CD4-positive, alpha-beta memory T cell (primary cell): ENCODE measurements at places on chromosomes 16 and 17. TPM values are rescaled to one million over a fixed set of nuclear protein-coding genes. Genes with fewer than 3 reads are reported as not detected.

GRCh38 chr17:81173762-81174155, 7.7 kb upstream of the AATK start:
- H3K36me3 ChIP-seq, result no peaks in the 10 kb centered on the region
- H3K27ac ChIP-seq, result no peak overlapping the region
- H3K4me3 ChIP-seq, result no peak overlapping the region
- no peaks in the 10 kb centered on the region for H3K27me3 ChIP-seq
- no peak for DNase-seq
- H3K4me1 ChIP-seq, result no peaks in the 10 kb centered on the region

DNA sequence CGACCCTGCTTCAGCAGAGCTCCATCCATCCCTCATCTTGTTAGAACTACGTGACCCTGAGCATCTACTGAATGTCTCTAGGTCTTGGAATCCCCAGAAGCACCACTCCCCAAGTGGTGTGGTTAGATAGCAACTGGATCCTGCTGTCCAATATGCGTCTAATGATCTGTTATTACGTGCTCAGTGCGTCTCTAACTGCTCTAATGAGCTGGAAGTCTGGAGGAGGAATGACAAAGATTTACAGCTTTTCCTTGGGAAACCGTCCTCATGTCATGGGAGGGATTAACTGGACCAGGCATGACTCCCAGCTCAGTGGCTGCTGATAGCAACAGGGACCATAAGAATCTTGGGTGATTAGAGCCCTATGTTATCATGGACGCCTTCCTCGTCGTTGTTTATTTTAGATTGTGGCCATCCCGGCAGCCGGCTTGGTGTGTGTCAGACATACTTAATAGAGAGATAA, 150.9 kb downstream of the HS3ST3B1 start:
- no peaks in the 10 kb centered on the region for H3K36me3 ChIP-seq
- no peak for DNase-seq
- no peaks in the 10 kb centered on the region for H3K27me3 ChIP-seq
- no peaks in the 10 kb centered on the region for H3K4me1 ChIP-seq
- H3K27ac ChIP-seq, result no peak overlapping the region

DNA sequence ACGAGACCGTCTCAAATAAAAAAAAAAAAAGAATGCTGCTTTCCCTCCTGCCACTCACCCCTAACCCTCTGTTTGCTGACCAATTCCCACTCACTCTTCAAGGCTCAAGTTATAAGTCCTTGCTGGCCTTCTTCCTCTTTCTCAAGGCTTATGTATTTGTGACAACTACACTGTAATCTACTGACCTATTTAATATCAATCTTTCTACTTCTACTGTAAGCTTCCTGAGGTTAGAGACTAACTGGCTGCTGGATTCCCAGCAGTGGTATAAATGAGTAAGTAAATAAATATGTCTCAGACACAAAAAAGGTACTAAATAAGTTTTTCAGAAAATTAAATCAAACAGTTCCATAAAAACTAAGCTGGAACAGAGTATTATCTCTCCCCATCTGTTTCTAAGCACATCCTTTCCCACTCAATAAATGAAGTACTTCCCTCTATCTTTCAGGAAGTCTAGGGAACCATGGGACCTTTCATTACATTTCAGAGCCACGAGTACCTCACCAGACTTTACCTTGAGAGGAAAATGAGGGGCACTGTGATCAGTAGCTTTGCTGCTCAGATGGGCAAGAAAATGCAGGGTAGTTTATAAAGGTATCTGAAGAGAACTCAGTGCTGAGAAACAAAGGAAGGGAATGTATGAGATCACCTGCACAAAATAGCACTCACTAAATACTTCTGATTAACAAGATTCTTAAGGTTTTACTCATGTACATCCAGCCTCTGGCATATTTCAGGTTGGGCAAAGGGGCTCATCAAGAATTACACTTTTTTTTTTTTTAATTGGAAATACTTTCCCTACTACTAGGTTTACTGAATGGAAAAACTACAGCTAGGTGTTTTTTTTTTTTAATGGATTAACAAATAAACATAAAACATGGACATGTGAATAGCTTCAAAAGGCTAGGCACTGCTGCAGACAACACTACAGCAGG, 10.8 kb downstream of the SSH2 start:
- no peaks in the 10 kb centered on the region for H3K36me3 ChIP-seq
- H3K4me1 ChIP-seq, result no peaks in the 10 kb centered on the region
- no peak for DNase-seq
- no peak overlapping the region for H3K4me3 ChIP-seq
- no peak overlapping the region for H3K27ac ChIP-seq

Gene C16orf86
- 4.1 TPM for polyA plus RNA-seq

DNA sequence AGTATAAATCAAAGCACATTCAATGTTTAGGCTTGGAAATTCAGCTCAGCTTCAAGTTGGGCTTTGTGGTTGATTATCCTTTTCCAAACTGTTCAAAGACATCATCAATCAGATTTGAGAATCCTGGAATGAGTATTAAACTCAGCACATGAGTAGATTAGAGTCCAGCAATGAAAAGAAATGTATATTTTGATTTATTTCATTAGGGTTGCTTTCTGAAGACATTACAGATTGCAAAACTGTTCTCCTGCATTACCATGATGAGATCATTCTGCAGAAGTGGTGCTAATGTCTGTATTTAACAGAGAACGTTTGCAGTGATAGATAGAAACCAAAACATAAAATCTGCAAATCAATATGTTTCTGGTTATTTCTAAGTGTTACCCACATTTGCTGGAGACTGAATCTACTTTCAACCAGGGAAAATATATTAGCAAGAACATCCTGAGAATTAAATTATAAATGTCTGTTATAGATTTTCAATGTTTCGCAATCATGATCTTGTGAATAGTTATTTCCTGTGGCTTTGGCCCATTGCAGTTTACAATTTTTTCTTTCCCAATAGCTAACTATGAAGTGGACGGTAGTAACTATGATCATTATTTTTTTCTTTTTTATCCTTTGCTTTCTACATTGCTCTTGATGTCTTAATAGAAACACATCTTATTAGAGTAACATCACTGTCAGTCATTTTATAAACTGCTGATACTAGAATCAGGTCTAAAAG, 1125.7 kb upstream of the GOT2 start:
- H3K36me3 ChIP-seq, result no peaks in the 10 kb centered on the region
- DNase-seq, result no peak
- no peak overlapping the region for H3K27ac ChIP-seq
- no peaks in the 10 kb centered on the region for H3K27me3 ChIP-seq
- no peak overlapping the region for H3K4me3 ChIP-seq

GRCh38 chr16:11499295-11500089, 87.2 kb downstream of the LITAF start:
- H3K36me3 ChIP-seq, result no peaks in the 10 kb centered on the region
- DNase-seq, result no peak
- H3K4me3 ChIP-seq, result no peak overlapping the region
- no peaks in the 10 kb centered on the region for H3K27me3 ChIP-seq
- H3K27ac ChIP-seq, result no peak overlapping the region

- H3K4me3 ChIP-seq, result no peak overlapping the region
- no peaks in the 10 kb centered on the region for H3K36me3 ChIP-seq
- H3K27me3 ChIP-seq, result no peaks in the 10 kb centered on the region
- no peaks in the 10 kb centered on the region for H3K4me1 ChIP-seq
Measured at GRCh38 chr16:62831235-62831850, 795.1 kb upstream of the CDH8 start.
